ENCODE measurements at places on chromosomes 4 and X.

GRCh38 chrX:132615391-132616131 is 126.7 kb upstream of the MBNL3 start:
- peak; percentile 54 for DNase-seq

GRCh38 chr4:108029016-108029720 is 39.5 kb downstream of the HADH start:
- DNase-seq = no peak

GRCh38 chr4:8303081-8303480 is 33.5 kb downstream of the HTRA3 start:
- no peak for DNase-seq

GRCh38 chr4:6728320-6729029 is 12.5 kb downstream of the BLOC1S4 start:
- no peak for DNase-seq

DNA sequence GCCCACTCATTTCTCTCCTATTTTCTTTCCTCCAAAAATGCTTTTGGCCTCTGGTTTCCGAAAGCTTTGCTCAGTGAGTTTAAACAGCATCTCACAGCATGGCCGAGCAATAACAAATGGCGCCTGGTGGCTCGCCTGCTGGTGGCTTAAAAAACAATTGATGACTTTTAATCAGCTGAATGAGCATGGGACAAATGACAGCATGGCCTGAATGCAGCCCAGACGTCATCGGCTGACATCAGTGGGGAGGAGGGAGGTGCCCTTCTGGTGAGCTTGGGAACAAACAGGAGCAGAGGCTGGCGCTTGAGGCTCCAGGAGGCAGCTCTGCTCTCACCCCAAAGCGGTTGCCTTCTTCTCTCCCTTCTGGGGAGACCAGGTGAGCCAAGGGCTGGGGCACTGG is 286.4 kb downstream of the BCOR start:
- no peak for DNase-seq

GRCh38 chr4:18397681-18398390 is 376.3 kb upstream of the LCORL start:
- DNase-seq = no peak

DNA sequence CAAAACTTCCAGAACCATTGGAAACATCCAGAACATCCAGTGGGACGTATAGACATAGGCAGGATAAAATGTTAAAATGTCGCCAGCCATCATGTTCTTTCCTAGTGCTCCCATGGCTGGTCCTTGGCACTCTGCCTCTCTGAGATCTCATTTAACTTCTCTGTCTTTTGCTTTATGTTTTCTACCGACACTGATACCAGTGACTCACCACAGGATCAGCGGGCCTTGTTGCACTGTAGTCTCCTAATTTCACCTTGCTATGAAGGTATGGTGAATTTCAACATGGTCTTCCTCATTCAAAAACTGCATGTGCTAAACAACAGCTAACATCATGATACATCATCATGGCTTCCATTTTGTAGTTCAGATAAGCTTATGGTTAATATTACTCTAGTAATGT is 521.0 kb upstream of the IGFBP7 start:
- DNase-seq = no peak

GRCh38 chr4:155505321-155505720 is 128.6 kb upstream of the MAP9 start:
- no peak for DNase-seq

DNA sequence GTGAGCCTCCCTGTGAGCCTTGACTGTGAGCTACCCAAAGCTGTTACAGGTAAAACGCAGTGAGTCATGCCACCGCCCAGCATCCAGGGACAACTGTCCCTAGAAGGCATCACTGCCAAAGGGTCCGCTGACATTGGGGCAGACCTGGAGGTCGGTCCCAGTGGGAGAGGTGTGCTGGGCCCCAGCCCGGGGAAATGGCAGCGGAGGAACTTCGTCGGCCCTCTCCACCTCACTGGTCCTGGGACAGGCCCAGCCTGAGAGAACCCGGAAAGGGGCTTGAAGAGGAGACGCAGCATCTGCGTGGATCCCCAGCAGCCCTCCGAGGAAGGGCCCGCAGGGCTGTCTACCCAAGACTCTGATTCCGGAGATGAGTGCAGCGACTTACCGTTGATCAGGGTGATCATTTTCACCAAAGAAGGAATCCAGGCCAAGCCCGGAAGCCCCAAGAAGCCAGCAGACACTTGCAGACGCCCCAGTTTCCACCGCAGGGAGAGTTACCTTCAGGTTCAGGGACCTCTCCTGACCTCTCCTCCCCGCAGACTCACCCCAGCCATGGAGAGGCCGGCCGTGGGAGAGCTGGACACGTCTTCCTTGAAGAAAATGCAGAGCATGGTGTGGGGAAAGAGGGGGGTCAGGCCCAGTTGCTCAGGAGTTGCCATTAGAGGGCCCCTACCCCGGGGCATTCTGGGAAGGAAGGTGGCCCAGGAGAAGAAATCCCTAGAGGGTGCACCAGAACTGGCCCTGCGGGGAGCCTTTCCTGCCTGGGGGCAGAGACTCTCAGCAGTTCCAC is 51.2 kb downstream of the CXorf49B start:
- DNase-seq = no peak

Data from NAMALWA (cell line).